Inflammatory macrophage (primary cell): ENCODE measurements at places on chromosomes 11 and 22.

- no peak for DNase-seq
These were observed 138.9 kb upstream of the MTNR1B start for GRCh38 chr11:92830377-92831155.

GRCh38 chr22:23237201-23237798 lies 57.0 kb downstream of the BCR start:
- DNase-seq = no peak

GRCh38 chr11:120710354-120711131 lies 199.0 kb downstream of the GRIK4 start:
- no peak for DNase-seq

DNA sequence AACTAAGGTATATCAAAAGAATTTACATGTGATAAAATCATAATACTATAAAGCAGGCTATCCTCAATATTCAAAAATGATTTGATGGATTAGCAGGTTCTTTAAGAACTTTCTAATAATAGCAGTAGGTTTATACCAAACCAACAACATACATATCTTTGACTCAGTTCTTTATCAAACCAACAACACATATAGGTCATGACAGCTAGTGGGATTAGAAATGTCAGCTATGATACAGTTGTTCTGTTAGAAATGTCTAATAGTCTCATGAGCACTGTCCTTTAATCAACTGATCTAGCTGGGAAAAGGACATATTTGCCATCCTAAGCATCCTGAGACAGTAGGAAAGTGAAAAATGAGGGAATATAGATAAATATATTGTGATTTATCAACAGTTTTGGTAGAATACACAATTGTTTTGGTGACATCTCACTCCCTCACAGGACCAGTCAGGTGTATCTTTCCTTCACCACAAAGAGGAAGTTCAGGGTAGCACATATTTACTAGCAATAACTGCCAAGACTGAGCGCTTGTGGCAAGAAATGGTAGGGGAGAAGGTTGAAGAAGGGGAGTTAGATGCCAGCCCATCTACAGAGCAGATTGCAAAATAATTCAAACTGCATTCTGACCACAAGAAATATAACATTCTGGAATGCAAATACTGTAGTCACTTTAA lies 90.8 kb upstream of the APOA1 start:
- DNase-seq = peak; percentile 26

DNA sequence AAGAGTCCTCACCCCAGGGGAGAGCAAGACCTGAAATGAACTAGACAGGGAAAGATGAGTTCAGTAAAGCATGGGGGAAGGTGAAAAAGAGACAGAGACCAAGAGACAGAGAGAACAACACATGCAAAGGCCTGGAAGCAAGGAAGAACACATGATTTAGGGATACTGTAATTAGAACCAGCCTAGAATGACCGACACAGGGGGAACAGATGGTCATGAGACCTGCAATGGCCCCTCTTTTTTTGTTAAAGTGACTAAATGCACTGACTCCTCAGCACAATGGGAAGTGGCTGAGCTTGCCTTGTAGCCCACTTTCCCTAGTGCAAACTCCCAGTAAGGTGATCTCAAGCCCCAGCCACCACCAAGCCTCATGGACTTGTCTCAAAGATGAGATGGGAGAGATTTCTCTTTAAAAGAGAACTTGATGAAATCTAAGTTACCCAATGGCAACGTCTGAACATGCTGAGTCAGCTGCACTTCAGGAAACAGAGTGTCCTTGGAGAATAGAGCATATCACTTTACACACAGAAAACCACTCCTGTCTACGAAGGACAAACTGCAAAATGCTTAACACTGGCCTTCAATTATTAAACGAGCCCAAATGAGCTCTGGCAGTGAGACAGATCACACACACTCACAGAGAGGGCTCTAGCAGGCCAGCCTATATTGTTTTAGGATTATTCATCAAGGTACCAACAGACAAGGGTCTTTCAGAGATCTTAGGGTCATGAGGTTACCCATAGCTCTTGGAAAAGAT lies 91.0 kb downstream of the SERGEF start:
- DNase-seq = peak; percentile 78

DNA sequence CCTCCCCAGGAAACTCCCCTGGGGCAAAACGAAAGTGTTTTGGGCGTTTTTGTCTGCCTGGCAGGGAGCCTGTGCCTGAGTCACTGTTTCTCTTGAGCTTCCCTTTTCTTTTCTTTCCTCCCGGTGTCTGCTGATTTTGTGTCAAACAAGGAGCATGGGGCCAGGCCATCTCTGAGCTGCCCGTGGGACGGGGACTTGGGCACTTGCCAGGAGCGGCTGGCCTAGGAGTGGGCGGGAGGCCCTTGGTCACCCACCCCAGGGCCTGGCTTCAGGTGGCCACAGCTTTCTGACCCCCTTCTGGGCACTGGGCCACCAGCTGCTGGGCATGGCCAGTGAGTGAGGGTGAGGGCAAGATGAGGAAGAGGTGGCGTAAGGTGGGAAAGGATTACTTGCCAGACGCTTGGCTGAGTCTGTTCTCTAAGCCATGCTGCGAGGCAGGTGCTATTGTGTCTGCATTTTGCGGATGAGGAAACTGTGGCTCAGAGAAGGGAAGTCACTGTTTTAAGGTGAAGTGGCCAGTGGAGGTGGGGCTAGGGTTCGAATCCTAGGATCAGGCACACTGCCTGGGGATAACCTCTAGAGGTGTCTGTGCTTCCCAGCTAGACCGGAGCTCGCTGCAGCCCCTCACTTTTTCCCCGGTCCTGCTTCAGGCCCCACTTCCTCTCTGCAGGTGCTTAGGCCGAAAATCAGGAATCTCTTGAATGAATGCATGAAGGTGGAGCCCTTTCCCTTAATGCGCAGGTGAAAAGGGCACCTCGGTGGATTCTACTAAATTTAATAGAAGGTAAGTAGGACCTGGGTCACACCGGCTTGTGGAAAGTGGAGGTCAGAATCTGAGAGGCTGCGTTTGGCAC lies 7.8 kb upstream of the NFAM1 start:
- peak; percentile 87 for DNase-seq

DNA sequence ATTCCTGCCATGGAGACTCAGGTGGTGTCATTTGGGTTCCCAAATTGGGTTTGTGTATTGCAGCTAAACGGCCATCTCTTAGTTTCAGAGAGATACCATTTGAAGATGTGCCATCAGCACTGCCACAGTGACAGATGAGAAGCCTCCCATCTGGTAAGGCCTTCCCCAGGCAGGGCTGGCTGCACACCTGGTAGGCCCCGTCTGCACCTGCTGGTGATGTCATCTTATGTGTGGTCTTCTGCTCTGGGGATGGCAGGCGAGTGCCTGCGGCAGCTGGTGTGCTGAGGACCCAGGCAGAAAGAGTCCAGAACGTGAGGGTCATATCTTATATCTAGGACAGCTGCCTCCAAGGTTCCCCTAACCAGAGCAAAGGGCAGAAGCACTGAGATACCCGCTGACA lies 100.6 kb downstream of the CSNK2A3 start:
- DNase-seq = no peak

- DNase-seq = no peak
These were observed 36.3 kb downstream of the HIRA start for GRCh38 chr22:19395276-19395675.

- DNase-seq = peak; percentile 72
These were observed 24.7 kb downstream of the ALG9 start for GRCh38 chr11:111846636-111847035.

DNA sequence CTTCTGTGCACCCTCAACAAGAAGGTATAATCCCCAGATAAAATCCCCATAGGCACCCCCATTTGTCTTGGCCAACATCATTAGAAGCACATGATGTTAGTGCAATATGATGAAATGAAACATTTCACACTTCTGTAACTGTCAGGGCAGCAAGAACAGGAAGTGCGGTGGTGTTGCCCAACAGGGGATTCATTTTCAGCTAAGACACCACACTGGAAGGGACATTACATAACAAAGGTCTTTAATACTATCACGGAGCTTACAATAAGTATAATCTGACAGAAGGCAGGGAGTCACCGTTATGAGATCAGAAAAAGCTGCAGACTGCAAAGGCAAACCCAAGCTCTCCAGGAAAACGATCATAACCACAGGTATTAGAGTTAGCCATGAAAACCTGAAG lies 2.0 kb downstream of the OR52W1 start:
- DNase-seq = peak; percentile 98

DNA sequence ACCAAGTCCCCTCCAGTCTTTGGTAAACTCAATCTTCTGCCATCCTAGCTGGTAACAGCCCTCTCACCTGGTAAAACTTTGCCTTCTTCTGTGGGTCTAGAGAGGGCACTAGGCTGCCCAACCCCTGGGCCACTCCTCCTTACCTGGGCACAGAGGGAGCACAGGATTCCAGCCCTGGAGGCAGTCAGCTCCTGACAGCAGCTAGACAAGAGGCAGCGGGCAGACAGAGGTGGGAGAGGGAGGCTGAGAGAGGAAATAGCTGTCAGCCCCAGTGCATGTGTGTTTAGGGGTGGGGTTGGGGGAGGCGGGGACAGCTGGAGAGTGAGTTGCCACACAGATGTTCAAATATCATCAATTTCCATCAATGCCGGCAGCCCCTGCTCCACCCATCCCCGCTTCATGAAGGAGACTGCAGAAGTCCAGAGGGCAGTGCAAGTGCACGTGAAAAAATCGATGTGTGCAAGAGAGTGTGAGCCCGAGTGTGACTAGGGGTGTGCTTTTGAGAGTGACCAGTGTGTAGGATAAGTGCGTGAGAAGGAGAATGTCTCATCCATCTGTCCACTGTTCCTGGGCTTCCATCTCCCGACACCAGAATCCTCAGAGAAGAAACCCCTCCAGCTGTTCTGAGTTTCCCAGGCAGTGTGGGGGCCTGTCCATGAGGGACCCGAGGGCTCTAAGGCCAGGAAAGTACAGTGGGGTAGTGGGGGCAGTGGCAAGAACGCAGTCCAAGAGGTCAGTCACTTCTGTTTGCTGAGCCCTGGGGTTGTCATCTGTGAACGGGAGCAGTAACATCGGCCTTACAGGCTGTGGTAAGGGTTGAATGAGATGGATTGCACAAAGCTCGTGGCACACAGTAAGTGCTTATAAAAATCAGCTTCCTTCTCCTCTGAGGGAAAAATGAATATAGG lies at the start of gene PTGDR2:
Gene PTGDR2 (minus strand): TSS at position 225 of the 908 bp plus-strand sequence. CDS start 2,228 bp downstream, outside the sequence.
- no peak for DNase-seq

- DNase-seq = peak; percentile 57
These were observed 152.8 kb upstream of the ZBED5 start for GRCh38 chr11:11010624-11011127.

- peak; percentile 71 for DNase-seq
These were observed 4.7 kb upstream of the ASCC2 start for GRCh38 chr22:29842740-29843139.

- DNase-seq = peak; percentile 66
These were observed 9.4 kb upstream of the SF1 start for GRCh38 chr11:64787526-64788320.

- no peak for DNase-seq
These were observed 26.1 kb downstream of the GDPD5 start for GRCh38 chr11:75499423-75500190.

DNA sequence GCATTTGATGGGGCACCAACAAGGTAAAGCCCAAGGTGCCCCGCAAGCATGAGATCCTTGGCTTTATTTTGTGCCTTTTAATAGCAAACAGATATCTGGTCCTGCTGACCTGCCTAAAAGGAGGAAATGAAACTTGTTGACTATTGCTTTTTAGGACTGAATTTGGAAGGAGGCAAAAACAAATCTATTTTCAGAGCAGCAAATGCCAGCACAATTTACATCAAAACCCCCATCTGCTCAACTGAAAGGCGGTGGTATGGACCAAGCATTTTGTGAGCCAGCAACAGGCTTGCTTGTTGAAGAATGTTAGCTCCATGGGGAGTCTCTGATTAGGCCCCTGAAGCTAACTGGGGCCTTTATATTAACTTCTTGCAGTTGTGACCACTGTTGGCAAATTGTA lies 192.6 kb upstream of the E2F8 start:
- DNase-seq = no peak

GRCh38 chr11:120589376-120589775 lies 77.8 kb downstream of the GRIK4 start:
- no peak for DNase-seq

DNA sequence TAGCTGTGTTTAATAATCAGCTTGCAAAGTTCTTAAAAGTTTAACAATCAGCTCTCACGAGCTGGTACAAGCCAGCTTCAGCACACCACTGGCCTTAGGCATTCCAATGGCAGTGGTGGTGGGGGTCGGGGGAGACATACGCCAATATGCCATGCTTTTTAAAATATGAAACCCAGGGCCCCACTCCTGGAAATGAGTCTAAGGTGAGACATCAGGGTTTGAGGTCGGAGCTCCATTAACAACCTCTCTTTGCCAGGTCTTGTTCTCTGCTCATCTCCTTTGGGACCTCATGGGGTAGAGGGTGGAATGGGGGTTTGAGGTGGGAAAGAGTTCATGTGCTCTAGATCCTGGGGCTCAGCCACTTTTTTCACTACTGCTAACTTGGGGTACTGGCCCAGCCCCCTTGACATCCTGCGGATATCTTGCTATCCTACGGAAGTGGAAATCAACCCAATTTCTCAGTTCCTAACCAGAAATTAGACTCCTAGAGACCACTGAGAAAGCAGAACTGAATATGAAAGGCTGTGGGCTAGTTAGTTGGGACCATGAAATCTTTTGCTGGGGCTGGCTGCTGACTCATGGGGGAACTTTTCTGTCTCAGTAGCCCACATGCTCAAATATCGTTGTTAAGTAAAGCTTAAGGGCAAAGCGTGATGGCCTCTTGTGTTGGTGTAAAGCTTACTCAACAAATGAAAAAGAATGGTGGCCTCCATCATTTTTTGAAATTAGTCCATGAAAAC lies 90.1 kb downstream of the PDHX start:
- peak; percentile 88 for DNase-seq

- DNase-seq = no peak
These were observed 27.2 kb upstream of the GAB4 start for GRCh38 chr22:17035246-17035645.

DNA sequence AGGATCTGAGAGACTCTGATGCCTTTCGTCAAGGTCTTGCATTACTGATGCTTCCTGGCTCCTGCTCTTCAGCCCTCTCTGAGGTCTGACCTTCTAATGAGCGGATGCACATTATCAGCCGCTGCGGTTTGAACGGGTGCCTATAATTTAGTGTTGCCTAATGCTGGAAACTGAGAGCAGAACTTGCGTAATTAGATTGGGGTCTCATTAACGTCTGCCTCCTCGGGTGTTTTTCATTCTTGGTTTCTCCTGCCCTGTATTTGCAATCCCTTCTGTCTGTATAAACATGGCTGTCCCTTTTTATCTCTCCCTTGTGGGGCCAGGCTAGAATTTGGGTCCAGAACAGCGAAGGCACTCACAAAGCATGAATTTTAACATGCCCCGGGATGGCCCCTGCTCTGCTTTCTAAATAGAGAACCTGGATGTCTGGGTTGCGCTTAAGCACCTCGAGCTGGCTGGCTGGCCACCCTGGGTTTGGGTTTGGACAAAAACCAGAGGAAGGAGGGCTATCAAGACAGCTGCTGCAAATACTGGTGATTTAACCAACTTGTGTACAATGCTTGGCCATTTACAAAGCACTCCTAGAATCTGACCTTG lies 118.6 kb downstream of the TIMP3 start:
- no peak for DNase-seq
